Right cardiac atrium (tissue), 5 donors: ENCODE measurements at places on chromosomes 2 and 18. TPM values are rescaled to one million over a fixed set of nuclear protein-coding genes. Genes with fewer than 3 reads are reported as not detected.

DNA sequence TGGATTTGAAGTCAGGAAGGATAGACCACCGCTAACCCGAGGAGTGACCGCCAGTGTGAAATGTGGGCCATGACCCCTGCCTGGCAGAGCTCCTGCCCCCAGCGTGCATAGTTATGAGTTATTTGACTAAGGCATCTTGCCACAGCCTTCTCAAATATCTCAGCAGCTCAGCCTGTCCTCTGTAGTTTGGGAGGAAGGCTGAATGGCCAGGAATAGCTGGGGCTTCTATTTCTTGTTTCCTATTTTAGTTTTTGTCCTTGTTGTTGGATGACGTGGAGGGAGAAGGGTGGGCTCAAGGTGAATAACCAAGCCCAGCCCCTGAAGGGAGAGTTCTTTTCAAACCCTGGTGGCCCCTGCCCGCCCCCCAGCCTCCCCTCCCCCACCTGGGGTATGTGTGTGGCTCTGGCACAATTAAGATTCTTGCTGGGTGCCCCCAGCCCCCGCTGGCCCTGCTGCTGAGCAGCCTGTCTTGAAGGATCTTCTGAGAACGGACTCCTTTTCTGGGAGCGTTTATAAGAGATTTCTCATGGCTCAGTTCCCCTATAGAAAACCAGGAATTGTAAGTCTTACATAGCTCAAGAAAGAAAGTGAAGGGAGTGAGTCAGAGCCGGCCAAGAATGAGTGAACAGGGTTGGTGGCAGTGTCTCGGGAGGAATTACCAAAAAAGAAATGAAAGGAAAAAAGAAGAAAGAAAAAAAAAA lies 157.4 kb downstream of the GLI2 start:
- DNase-seq, result peak; percentile 59

- no peak for DNase-seq
Observed at GRCh38 chr18:58216071-58216481, 172.1 kb downstream of the NEDD4L start.

- DNase-seq, result no peak
Observed at GRCh38 chr18:24546307-24546706, 85.9 kb downstream of the HRH4 start.

DNA sequence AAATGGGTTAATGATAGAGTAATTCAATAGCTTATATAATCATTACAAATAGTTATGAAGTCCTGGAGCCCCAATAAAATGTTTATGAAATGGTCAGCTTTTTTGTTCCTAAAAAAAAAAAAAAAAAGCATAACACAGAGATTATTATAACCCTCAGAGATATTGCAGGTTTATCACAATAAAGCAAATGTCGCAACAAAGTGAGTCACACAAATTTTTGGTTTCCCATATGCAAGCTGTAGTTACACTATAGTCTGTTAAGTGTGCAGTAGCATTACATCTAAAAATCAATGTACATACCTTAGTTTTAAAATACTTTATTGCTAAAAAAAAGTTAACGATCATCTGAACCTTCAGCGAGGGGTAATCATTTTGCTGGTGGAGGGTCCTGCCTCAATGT lies 20.0 kb downstream of the WDFY1 start:
- DNase-seq, result no peak

DNA sequence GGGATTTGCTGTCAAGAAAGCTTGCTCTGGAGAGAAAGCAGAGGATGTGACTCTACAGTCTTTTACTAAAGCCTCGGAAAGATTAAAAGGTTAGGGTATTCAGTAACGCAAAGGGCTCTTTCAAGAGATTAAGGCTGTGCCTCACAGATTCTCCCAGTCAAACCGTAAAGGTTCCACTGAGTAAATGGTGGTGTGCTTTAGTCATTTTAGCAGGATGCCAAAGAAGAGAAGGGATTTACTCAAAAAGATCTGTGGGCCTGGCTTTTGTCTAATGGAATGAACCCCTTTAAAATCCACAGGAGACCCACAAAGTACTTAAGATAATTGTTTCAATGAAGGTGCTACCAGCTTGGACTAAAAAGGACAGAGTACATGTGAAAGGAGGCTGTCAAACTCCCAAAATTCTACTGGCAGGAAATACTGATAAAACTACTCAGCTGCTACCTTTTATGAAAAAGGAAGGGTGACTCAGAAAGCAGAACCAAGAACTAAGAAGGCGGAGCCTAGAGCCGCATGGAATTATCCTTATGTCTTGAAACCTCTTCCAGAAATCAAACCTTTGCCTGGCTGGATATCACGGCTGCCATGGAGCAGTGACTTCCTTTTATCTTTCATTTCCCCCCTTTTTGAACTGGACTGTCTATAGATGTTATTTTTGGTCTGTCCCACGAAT lies 670.2 kb upstream of the ZEB2 start:
- DNase-seq, result no peak

DNA sequence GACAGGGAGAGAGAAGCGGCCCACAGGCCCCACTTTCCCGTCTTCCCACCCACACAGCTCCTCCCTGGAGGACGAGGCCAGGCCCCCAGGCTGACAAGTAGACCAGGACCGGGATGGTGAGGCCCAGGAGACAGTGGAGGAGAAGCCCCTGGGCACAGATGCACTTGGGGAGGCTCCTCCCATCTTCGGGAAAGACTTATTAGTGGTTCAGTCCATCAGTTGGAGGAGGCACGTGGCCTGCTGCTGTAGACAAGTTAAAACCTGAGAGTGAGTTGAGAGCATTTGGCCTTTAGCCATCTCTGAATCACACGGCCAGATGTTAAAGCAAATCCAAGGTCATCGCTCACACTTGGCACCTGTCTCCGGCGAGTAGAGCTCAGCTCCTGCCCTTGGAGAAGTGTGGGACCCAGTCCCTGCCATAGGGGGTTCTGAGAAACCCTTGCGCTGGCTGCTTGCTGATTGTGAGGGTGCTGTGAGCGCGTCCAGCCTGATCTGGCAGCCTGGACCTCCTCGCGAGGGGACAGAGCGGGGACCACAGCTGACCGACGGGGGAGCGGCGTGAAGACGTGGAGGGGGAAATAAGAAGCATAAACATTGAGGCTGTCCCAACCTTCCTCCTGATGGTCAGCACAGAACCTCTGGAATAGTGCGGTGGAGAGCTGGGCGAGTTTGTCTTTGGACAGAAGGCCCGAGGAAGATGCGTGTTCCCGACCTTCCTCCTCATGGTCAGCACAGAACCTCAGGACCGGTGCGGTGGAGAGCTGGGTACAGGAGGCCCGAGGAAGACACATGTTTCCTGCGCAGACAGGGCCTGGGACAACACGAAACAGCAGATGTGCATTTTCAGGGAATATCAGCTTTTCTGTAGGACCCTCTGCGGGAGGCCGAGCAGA lies 24.7 kb upstream of the ALLC start:
- no peak for DNase-seq

DNA sequence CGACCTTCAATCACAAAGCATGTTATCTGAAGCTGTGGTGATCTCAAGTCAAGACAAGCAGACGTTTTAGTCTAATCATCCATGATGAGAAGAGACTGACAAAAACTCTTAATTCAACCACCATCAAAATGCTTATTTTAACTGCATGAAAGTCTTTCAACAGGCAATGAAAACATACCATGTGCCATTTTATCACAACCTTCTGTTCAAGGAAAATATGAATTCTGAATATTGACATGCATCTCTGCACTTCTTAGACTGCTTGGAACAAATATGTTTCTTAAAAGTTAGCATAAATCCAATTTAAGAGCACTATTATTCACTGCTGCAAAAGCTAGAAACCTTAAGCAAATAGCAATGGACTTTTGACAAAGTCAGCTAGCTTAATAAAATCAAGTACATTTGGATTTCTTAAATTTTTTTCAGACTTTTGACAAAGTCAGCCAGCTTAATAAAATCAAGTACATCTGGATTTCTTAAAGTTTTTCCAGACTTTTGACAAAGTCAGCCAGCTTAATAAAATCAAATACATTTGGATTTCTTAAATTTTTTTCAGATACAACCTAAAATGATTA lies 70.9 kb downstream of the OLA1 start:
- no peak for DNase-seq

GRCh38 chr2:201697899-201698298 lies 545 bp downstream of the MPP4 start:
- DNase-seq, result no peak

DNA sequence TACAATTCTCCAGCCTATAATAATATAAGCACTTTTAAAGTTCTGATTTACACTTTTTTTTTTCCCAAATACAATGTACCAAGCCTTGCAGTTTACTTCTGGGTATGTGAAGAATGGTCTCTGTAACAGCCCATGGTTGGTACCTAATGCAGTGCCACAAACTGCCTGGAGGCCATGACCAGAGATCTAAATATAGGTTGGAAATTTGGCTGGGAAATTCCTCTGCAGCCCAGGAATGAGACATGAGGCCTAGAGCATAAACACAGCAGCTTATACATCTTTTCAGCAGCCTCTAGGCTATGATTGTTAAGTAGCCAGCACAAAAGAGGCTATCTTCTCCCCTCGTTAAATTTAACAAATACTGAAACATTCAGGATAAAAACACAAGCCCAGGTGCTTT lies 432.0 kb upstream of the FAM98A start:
- DNase-seq, result no peak

- DNase-seq, result no peak
Observed at GRCh38 chr2:207513551-207514257, 16.1 kb upstream of the CREB1 start.

DNA sequence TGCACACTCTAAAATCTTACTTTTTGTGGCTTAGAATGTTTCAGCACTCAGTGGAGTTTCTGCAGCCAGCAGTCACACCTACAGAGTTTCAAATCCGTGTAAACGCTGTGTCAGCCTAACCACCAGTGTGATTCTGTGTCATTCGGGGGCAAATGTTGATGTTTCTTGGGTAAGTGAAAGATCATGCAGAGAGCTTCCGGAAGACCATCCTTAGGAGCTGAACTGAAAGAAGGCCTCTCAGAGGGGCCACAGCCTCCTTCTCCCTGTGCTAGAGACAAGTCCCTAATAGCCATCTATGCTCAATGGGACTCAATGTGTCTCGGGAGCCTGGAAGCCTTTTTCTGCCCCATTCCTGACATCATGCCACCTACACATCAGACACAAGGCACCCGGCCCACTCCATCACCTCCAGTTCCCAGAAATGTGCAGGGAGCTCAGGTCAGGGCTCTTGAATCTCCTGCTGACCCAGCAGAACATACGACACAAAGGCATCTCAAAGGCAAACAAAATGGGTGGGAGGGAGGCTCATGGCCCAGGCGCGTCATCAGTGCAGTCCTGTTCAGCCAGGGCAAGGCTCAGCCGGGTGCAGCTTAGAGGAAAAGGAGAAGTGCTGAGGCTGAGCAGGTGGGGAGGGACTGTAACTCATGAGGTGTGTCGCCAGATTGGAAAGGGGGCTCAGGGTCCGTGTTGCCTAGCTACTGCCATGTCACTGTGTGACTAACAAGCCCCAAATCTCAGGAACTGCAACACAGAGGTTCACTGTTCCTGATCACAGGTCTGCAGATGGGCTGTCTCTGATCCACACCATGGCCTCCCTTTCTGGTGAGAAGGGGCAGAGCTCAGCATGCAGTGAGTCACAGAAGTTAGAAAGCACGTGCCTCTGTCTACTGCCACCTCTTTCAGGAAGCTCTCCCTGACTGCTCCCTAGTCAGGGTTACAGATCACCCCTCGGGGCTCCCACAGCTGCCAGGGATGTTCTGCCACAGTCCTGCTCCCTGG lies 82.0 kb downstream of the SMAD7 start:
- peak; percentile 31 for DNase-seq

GRCh38 chr2:220277445-220277975 lies 650.1 kb downstream of the SLC4A3 start:
- peak; percentile 66 for DNase-seq

- no peak for DNase-seq
Observed at GRCh38 chr2:160741271-160741670, 247.7 kb upstream of the RBMS1 start.

- no peak for DNase-seq
Observed at GRCh38 chr2:12935222-12935621, 218.5 kb downstream of the TRIB2 start.

DNA sequence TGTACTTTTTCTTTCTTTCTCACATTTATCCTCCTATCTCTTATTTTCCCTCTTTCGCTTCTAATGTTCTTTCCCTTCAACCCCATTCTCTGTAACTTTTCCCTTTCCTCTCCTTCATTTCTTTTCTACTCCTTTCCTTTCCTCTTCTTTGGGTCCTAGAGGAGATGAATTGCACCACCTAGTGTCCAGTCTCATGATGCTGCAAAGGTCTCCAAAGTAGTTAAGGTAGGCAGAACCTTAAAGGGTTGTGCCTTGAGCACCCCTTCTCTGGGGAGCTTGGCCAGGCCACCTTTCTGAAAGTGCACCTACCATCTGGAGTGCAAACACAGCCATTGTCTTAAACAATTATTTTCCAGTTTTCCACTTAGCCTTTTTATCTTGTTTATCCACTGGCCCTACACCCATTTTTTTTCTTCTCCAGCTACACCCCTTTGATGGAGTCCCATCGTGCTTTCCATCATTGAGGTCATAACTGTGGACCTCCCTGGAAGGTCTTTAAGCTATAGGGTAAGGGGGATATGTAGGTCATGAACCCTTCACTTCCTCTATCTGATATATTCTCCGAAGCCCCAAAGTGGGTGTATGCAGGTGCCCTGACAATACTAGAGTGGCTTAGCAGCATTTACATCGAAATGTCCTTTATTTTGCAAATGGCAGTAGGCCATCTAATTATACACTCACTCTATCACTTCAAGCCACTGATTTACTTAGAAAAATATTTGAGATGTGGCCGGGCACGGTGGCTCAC lies 155.9 kb downstream of the ESCO1 start:
- DNase-seq, result no peak

GRCh38 chr2:237892984-237893595 lies 33.7 kb downstream of the RAMP1 start:
- no peak for DNase-seq

- no peak for DNase-seq
Observed at GRCh38 chr2:189848276-189848675, 64.0 kb downstream of the PMS1 start.

GRCh38 chr2:136434251-136434715 lies 316.3 kb upstream of the CXCR4 start:
- DNase-seq, result no peak

DNA sequence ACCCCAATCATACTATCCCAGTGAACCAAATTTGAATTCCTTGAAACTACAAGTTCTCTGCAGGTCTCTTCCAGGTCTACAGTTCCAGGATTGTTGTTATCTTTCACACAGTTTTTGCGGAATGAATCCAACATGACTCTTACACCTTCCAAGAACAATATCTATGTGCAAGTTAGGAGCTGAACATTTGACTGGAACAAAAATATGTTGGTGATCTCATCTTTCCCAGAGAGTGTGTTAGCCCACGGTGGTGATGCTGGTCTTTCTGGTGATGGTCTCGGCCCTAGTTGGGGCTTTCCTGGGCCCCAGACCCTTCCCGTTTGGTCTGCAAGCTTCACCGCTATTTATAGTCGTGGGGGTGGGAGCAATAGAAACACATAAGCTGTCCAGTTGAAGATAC lies 173.7 kb downstream of the TPGS2 start:
- DNase-seq, result no peak

GRCh38 chr2:8402222-8402621 lies 279.6 kb upstream of the ID2 start:
- DNase-seq, result no peak

- no peak for DNase-seq
Observed at GRCh38 chr2:169694894-169695260, 608 bp downstream of the PHOSPHO2 start.

GRCh38 chr2:677959-678550 lies 849 bp upstream of the TMEM18 start:
- no peak for DNase-seq

GRCh38 chr18:38972571-38972970 lies 1407.0 kb upstream of the CELF4 start:
- DNase-seq, result no peak

- DNase-seq, result no peak
Observed at GRCh38 chr2:238202326-238203093, 985 bp downstream of the ILKAP start.

ANKRD53 gene
- total RNA-seq, result 3.1 TPM

MAP3K19 gene
- total RNA-seq, result not detected

TLX2 gene
- total RNA-seq, result not detected

UGT1A9 gene
- total RNA-seq, result not detected

GRHL1 gene
- total RNA-seq, result 2.6 TPM

SLC23A3 gene
- 0.57 TPM for total RNA-seq
